ENCODE measurements at places on chromosomes 16 and 17.

DNA sequence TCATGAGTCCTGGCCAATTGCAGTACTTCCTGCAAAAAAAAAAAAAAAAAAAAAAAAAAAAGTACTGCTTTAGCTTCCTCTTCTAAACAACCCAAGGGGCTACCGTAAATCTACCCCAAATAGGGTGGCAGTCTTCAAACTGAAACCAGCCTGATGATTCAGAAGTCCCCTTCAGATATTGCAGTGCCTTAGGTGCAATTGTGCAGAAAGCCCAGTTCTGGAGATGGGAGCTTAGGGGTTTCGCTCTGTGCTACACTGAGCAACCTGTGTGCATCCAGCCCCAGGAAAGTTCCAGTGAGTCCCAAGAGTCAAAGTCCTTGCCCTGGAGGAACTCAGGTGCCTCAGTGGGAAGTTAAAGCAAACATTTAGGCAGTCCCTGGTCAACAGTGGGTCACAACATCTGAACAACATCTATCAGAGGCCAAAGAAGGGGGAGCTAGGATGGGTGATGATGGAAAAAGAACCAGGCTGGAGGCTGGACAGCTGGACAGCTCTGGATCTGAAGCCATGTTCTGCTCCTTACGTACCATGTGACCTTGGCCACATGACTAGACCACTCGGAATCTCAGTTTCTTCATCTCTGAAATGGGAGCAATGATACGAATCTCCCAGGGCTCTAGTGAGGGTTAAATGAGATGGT lies 6.7 kb upstream of the CIITA start:
- DNase-seq: no peak

GRCh38 chr16:25656639-25657038 lies 35.1 kb upstream of the HS3ST4 start:
- no peak for DNase-seq

GRCh38 chr17:74959826-74960515 lies 12.6 kb downstream of the HID1 start:
- no peak for DNase-seq

DNA sequence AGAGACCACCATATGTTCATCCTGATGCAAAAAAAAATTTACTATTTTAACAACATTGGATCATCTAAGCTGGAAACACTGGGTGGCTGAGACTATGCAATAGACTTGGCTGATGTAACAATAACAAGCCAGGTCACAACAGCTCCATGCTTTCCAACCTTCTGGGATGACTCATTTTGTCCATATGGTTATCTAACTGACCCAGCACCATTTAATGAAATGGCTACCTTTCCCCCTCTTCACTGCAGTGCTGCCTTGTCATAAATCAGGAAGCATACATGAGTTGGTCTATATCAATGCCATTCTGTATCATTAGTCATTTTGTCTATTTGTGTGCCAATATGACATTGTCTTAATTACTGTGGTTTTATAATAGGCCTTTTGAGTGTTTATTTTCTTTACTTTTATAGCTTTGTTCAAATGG lies 217.6 kb upstream of the KCNJ16 start:
- DNase-seq: no peak

DNA sequence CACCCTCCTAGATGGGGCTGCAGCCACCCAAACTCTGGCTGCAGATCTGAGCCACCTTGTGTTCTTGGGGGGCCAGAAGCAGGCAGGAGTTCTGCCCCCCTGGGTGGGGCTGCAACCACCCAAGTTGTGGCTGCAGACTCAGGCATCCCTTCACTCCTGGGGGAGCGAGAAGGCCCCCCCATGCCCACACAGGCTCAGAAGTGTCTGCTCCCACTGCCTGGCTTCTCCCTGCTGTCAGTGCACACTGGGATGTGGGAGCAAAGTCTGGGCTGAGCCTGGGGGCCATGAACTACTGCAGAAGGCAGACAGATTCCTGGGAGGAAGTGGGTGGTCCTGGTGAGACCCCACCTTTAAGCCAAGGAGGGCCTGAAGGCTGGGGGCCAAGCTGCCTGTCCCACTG lies 13.0 kb downstream of the MT1X start:
- DNase-seq: no peak

DNA sequence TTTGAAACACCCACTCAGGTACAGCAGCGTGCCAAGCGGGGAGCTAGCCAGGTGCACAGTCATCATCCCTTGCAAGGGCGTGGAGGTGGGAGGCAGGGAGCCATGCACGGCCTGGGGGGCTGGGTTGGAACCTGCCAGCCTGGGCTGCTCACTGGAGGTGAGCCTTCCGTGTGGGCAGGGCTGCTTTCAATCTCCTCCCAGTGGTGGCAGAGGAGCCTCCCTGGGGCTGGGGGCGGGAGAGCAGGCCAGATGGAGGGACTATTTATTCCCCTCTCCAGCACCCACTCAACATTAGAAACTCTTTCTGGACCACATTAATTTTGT lies 90.3 kb downstream of the KATNIP start:
- DNase-seq: no peak

- no peak for DNase-seq
Measured at GRCh38 chr16:11308493-11309283, 27.6 kb upstream of the PRM1 start.

GRCh38 chr16:78535098-78535497 lies 435.6 kb downstream of the WWOX start:
- no peak for DNase-seq

DNA sequence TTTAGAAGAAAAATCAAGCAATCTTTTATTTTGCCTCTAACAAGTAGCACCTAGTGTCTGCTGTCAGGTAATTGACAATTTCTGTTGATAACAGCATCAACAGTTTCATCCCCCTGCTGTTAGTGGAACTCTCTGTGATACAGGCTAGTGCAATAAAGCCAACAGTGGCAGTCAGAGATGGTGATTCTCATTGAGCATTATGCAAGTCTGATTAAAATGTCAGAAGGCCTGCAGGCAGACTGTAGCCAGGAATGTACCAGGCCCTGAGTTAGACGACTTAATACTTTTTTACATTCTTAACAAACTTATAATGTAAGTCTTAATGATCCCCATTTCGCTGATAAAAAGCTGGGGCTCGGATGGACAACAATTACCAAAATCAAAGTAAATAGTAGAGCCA lies 14.6 kb downstream of the CYLD start:
- DNase-seq: no peak

GRCh38 chr17:79420318-79421243 lies 190.3 kb downstream of the RBFOX3 start:
- no peak for DNase-seq

- DNase-seq: no peak
Measured at GRCh38 chr16:53952215-53953208, 248.6 kb downstream of the FTO start.

DNA sequence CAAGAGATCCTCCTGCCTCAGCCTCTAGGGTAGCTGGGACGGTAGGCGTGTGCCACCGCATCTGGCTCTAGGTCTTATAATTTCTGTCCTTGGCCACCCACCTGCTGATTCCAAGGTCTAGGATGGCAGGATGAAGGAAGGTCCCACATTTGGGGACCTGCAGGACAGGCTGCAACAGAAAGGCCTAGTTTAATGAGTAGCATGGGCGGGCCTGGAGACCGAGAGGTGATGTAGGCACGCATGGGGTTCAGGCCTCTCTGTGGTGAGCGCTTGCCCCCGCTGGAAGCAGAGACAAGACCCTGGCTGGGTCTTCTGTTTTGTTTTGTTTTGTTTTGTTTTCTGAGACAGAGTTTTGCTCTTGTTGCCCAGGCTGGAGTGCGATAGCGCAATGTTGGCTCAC lies 33.7 kb downstream of the TMEM235 start:
- no peak for DNase-seq

GRCh38 chr17:48045316-48046001 lies 2.7 kb upstream of the NFE2L1 start:
- no peak for DNase-seq

- DNase-seq: no peak
Measured at GRCh38 chr16:80417706-80418271, 123.0 kb upstream of the DYNLRB2 start.

DNA sequence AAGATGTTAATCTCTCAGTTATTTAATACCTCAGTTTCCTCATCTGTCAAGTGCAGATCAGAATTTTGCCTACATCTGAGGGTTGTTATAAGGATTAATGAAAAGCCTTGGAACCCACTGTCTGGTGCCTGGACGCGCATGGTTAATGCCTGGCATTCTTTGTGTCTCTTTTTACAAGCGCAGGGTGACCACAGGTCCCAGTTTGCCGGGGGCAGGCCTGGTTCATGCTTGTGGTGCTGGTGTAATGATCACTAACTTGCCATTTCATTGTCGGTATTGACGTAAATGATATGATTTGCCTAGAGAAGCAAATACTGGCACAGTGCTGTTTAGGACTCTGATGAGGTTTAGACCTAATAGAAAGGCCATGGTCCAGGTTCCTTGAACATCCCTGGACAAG lies 23.1 kb downstream of the MRC2 start:
- DNase-seq: no peak

DNA sequence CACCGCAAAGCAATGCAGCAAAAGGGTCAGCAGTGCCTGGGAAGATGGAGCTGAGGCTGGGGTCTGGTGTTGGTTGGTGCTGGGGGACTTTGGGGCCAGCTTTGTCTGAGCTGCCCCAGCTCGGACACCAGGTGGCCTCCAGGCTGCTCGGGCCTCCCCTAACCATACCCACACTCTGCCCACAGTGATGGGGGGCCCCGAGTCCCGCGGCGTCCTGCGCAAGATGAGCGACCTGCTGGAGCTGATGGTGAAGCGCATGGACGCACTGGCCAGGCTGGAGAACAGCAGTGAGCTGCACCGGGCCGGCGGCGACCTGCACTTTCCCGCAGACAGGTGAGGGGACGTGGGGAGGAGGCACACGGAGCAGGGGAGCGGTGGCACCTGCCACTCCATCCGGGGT lies 13.8 kb downstream of the MGAT5B start:
- no peak for DNase-seq

- DNase-seq: no peak
Measured at GRCh38 chr16:1791256-1791942, 2.1 kb downstream of the IGFALS start.

DNA sequence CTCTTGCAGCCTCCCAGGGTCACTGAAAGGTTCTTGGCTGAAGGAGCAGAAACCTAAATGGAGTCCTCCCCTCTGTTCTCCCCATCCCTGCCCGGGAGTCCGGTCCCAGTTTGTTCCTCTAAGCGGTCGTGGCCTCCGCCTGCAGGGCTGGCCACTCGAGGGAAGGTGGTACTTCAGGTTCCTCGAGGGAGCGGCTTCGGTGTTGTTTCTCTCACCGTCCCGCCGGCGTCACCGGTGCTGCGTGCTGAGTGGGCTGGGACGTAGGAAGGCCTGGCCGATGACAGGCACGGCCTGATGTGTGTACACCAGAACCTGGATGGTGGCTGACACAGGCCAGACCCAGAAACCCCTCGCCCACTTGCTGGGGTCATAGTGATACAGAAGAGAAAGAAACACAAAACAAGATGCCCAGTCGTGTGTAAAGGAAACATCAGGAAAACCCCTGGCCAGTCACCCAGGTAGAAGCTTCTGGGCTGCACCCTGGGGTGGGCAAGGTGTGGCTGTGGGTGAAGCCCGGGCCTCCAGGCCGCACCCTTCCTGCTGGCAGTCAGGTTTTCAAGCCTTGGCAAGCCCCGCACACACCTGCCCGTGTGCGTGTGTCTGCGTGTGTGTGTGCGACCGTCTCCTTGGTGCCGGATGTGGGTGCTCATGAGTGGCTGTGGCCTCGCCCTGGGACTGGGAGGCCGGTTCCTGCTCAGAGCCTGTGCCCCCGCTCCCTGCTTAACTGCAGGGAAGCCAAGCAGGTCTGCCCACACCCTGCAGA lies 52.0 kb downstream of the BAIAP2 start:
- DNase-seq: no peak

GRCh38 chr17:81802048-81802758 lies 1.7 kb upstream of the GCGR start:
- no peak for DNase-seq

- DNase-seq: no peak
Measured at GRCh38 chr17:11251561-11252107, 10.6 kb downstream of the SHISA6 start.

- DNase-seq: no peak
Measured at GRCh38 chr17:4189280-4189679, 46.3 kb downstream of the CYB5D2 start.

DNA sequence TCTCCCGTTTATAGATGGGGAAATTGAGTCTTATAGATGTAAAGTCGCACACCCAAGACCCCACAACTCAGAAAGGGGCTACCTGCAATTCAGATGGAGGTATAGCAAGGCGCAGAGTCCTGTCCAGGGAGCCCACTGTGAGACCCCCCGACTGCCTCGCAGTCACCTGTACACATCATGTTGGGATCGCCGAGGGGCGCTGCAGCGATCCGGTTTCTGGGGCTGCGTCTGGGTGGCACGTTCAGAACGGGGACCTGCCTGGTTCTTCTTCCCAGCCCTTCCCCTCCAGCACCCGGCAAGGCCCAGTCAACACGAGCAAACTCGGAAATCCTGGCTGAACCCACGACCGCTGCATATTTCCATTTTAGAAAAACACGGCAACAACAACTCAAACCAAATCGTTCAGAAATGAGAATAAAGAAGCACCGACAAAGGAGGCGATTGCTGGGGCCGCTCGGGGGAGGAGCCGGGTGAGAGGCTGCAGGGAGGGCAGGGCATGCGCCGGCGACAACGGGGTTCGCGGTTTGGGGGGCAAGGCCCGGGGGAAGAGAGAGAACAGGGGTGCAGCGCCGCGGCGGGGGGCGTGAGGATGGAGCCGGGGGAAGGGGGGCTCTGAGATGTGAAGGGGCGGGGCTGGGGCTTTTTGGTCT lies 643 bp downstream of the HSDL1 start:
- no peak for DNase-seq

DNA sequence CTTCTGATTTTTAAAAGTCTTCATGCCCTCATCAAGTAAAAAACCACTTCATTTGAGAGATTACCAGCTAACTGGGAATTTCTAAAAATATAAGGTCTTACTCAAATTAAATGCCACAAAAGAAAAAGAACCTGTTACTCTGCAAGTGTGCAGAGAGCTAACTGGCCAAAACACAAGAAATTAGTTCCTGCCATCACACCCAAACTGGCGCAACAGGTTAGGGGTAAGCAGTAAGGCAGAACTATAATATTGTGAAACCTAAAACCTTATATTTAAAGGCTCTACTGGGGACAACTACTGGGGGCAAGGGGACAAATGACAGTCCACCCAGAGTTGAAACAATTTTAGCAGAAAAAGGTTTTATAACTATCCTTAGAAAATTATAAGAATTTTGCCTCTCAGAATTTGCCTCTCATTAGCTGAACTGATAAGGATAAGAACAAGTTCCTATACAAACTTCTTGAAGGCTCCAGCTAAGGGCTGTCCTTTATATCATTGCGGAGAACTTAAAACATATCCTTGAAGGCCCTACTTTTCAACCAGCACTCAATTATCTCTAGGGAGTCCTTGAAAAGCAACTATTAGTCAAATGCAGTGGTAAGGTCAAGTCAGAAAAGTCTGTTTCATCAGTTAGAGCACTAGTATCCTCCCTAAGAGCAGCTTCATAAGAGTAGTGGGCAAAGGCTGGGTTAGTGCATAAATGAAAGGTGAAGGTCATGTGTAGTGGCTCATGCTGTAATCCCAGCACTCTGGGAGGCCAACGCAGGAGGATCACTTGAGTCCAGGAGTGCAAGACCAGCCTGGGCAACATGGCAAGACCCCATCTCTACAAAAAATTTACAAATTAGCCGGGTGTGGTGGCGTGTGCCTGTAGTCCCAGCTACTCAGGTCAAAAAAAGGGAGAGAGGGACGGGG lies 31.5 kb downstream of the SMURF2 start:
- DNase-seq: no peak

All from hippocampal formation (tissue), 2 donors.